Mesothelial cell of epicardium (in vitro differentiated cells): ENCODE measurements at places on chromosomes 6 and 20.

GRCh38 chr6:137602313-137603197 is 108.4 kb upstream of the OLIG3 start:
- DNase-seq: no peak

GRCh38 chr20:1177680-1178079 is 7.1 kb downstream of the TMEM74B start:
- DNase-seq: no peak

GRCh38 chr6:18244251-18244650 is 20.1 kb downstream of the DEK start:
- DNase-seq: no peak

- no peak for DNase-seq
Observed at GRCh38 chr6:5206920-5207561, 53.7 kb downstream of the LYRM4 start.
